ENCODE measurements at places on chromosomes 6 and 20. TPM values are rescaled to one million over a fixed set of nuclear protein-coding genes. Genes with fewer than 3 reads are reported as not detected.
A peak's percentile ranks its signal among the peaks of the same experiment; 100 is the strongest.

SIRPA gene
- polyA plus RNA-seq, result 26.0 TPM

IL17F gene
- not detected for polyA plus RNA-seq

KHDC1 gene
- 5.4 TPM for polyA plus RNA-seq

EFCAB8 gene
- 0.15 TPM for polyA plus RNA-seq

COL19A1 gene
- polyA plus RNA-seq, result 3.5 TPM

TIAM2 gene
- polyA plus RNA-seq, result not detected

KCTD20 gene
- polyA plus RNA-seq, result 55.1 TPM

MAK gene
- 0.21 TPM for polyA plus RNA-seq

LTV1 gene
- polyA plus RNA-seq, result not detected

ASIP gene
- 0.21 TPM for polyA plus RNA-seq

EYA2 gene
- polyA plus RNA-seq, result 2.4 TPM

BPIFA1 gene
- polyA plus RNA-seq, result not detected

PPP1R14C gene
- polyA plus RNA-seq, result 477 TPM

- DNase-seq, result no peak
These were observed 59.7 kb downstream of the PFDN4 start for GRCh38 chr20:54267483-54268003.

DNA sequence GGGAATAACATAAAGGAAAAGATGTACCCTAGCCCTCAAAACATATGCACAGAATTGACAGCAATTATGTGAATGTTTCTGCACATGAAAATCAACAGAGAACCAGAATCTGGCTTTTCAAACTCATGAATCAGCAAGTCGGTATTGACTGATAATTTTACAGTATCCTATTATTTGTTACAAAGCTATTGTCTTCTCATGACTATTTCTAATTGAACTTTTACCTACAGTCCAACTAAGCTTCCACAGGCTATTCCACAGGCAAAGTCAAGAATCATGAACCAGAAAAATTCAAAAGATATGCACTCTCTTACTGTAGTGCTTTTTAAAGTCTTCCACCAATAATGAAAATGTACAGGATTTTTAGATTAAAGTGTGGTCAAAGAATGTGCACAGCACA, 49.1 kb upstream of the DST start:
- DNase-seq, result no peak

DNA sequence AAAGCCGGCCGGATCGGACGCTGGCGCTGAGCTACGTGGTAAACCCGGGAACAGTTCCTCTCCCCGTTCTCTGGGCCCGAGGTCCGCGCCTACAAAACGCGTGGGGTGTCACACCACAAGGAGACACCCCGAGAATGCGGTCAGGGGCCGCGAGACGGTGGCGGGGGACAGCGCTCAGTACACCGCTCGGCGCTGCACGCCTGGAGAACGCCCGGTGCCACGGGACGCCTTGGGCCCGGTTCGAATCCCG, 670 bp downstream of the NCOA5 start:
- no peak for DNase-seq

DNA sequence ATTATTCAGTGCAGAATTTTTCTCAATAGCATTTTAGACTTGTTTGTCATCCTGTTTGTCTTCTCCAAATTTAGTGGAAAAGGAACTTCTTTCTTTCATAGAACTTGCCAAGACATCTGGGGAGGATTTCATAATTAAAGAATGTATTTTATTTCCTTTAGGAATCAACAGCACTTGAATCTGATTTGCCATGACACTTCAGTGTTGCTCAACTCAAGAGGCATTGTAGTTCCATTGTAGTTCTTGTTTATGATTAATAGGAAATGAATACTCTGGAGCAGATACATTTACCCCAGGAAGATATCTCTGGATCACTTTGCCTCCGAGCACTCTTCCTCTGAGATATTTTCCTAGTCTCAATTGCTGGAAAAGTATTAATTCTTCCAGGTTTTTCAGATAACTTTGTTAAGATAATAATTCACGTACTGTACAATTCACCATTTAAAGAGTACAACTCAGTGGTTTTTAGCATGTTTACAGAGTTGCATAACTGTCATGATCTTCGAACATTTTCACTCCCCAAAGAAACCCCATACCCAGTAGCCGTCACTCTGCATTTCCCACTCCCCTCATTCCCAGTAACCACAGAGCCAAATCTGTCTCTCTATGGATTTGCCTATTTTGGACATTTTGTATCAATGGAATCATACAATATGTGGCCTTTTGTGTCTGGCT, 29.7 kb downstream of the AKAP12 start:
- DNase-seq, result peak; percentile 71

DNA sequence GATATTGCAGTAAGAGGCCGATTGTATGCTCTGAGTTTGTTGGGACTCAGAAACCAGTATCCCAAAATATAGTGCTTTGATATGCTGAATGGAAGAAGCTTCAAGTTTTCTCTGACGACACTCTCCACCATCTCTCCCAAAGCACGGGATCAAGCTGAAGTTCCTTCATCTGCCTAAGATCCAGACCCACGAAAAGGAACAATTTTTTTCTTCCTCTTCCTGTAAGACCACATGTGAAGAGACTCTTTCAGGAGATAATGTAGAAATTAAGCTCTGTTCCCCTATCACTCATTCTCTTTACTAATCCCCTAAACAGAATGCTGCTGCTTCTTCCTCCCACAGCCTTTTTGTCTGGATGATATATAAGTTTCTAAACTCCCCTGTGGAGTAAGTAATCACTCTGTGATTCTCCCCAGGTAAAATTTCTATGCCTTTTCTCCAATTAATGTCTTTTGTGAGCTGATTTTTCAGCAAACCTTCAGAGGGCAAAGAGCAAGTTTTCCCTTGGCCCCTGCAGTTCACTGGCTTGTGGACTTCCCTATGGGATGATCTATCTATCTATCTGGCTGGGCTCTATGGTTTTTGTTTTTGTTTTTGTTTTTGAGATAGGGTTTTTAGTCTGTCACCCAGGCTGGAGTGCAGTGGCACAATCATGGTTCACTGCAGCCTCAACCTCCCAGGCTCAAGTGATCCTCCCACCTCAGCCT, 13.5 kb upstream of the PNRC1 start:
- no peak for DNase-seq

DNA sequence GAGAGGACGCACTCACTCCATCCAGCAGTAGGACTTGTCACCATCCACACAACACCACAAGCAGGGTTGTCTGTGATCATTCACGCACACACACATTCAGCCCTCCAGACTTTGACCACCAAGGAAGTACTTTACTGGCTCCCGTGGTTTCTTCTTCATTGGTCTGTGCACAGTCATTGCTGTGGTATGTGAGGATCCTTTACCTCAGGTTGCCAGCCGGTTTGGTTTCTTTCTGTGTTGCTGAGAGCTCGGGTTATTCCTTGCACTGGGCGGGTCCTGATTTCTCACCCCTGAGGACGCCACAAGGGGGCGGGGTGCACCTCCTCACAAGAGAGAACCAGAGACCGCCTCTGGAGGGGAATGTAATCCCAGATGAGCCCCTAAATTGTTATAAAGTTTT, 11.2 kb downstream of the SLC35A1 start:
- DNase-seq, result no peak

GRCh38 chr6:11589261-11589660, 51.7 kb downstream of the TMEM170B start:
- DNase-seq, result no peak

GRCh38 chr6:87102151-87102621, 7.3 kb upstream of the CGA start:
- peak; percentile 18 for DNase-seq

- DNase-seq, result no peak
These were observed 32.8 kb downstream of the ERMARD start for GRCh38 chr6:169783971-169784820.

- no peak for DNase-seq
These were observed 92.5 kb downstream of the SLC22A23 start for GRCh38 chr6:3364391-3364790.

GRCh38 chr20:43191946-43192863, 2.5 kb upstream of the PTPRT start:
- DNase-seq, result no peak

GRCh38 chr20:3307078-3307477, 68.1 kb upstream of the SLC4A11 start:
- no peak for DNase-seq

DNA sequence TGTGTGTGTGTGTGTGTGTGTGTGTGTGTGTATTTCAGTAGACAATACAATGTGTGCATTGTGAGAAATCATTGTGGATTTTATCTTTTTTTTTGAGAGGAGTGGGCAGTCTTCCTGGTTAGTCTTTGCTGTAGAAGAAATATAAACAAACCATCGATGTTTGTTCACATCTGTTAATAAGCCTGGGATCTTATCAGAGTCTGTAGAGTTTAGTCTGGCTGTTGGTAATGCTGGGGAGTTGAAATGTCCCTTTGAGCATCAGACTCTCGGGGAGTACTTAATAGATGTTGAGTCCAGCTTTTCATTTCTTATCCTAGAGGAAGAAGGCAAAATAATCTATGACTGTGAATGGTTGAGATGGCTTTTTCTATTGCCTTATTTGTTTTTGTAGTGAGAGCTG, 96.6 kb upstream of the SUPT3H start:
- DNase-seq, result no peak

GRCh38 chr6:150229436-150230163, 86.8 kb downstream of the PPP1R14C start:
- DNase-seq, result no peak

DNA sequence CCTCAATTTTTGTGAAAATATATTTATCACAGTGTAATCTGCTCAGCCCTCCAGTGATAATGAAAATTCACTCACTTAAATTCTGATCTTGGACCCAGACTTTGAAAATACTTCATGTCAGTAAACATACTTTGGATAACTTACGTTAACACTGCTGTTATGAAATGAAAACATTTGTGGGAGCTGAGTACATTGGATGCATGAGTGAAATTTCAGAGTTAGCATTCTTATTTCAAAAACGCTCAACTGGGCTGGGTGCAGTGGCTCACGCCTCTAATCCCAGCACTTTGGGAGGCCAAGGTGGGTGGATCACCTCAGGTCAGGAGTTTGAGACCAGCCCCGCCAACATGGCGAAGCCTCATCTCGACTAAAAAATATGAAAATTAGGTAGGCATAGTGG, 196.4 kb downstream of the UTRN start:
- no peak for DNase-seq

DNA sequence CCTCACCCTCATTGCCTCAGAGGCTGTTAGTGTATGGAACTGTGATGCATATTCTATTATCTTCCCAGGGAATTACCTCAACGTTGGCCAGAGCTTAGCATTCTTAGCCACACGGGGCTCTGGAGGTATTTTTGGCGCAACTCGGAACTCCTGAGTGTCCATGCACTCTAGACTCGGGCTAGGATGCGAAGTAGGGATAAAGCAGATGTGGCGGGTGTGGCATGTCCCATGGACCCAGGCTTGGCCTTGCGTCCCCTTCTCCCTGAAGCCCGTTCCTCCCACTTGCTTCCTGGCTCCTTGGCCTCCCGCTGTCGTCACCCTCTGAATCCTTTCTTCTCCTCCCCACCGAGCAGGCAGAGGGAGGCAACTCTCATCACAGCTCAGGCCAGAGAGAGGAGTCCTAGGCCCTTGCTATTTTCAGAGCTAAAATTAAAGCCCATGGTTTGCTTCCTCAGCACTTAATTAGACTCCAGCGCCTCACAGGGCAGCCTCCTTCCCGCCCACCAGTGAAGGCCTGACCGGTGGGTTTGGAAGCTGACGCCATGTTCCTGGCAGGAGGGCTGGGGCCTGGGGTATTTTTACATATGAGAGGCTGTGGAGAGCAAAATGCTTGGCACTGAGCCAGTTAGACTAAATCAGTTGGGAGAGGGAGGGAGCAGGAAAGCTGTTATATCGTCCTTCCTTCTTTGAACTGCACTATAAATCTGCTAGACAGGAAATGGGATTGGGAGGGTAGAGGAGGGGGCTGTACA, 138.7 kb downstream of the FOXO3 start:
- peak; percentile 66 for DNase-seq

DNA sequence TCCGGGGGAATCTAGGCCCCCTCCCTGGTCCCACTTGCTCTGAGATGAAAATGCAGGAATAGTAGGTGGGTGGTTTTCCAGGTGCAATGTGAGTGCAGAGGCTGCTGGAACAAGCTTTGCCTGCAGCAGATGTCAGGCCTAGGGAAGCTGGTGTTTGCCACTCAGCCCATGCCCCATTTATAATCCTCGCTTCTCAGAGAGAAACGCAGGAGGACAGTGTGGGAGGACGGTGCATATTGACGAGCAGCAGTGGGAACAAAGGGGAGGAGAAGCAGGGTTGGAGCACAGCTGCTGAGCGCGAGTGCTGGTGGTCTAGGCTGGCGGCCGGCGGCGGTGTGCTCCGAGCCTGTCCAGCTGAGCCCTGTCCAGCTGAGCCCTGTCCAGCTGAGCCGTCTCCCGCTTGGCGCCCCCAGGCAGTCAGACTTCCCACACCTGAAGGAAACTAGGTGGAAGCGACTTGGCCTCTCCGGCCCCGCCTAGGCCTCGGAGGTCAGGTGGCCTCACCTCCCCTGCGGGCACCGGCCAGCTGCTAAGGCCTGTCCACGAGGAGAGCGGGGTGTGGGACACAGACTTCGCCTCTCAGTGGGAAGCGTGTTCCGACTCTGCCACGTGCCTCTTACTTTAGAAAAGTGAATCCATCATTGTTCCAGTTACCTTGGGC, 49.7 kb upstream of the FRMD1 start:
- no peak for DNase-seq

DNA sequence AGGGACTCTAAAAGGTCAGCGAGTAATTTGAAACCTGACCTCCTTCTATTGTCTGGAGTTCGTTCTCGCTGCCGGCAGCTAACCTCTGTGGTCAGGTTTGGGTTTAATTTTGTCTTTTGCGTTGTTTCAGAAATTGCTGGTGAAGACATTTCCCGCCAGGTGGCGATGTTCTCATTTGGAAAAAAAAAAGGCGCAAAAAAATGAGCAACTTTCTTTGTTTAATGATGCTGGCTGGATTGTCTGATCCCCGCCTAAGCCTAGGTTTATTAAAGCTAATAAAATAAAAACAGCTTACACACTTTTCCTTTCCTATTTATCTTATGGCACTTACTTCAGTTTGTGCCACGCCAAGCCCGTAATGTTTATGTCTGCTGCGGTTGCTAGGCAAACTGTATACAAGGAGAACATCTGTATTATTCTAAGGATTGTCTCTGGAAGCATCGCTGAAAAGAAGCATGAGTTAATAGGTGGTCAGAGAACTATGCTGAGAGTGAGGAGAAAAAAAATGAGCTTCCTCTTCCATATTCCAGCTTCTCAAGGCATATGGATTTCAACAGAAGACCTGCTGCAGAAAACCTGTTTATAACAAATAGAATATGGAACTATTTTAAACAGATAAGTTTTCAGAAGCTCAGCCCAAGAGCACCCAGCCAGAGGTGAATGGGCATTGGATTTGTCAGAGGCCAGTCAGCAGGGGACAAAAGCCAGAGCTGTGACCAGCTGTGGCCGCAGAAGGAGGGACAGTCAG, 205.7 kb downstream of the DOK5 start:
- DNase-seq, result peak; percentile 68

- no peak for DNase-seq
These were observed 17.5 kb downstream of the COL11A2 start for GRCh38 chr6:33174784-33175183.

DNA sequence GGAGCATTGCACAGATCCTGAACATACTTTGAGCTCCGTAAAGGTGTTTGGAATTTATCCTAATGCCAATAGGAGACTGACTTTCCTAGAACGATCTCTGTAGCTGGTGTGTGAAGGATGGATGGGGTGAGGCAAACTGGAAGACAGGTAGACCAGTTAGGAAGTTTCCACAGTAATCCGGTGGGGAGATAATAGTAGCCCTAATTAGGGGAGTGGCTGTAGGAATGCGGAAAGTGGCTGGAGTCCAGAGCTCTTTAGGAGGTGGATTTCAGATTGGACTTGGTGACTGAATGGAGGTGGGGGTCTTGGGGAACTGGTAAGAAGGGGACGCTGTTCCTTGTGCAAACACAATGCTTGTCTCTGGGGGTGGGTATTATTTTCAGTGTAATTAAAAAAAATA, 146.3 kb downstream of the SOX4 start:
- DNase-seq, result no peak

- peak; percentile 50 for DNase-seq
These were observed 91.5 kb upstream of the SASH1 start for GRCh38 chr6:148250975-148251685.

All from muscle of arm (tissue), 14 donors.